ENCODE measurements at places on chromosomes 12 and 14. TPM values are rescaled to one million over a fixed set of nuclear protein-coding genes. Genes with fewer than 3 reads are reported as not detected.

DNA sequence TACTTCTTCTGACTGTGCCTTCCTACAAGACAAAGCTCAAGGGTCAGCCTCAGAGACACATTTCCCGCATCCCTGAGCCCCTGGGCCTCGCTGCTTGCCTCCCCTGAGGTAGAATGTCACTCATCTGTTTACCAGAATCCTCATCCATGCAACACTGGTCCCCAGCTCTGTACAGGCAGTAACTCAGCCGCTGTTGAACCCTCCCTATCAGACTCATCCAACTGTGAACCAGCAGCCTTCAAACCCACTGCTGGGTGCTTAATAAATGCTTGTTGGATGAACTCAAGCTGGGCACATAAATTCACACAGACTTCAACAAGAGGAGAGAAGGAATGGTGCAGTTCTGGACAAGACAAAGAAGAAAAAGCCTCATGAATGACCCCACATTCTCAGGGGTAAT is 6.1 kb downstream of the NT5DC3 start:
- DNase-seq: no peak

DNA sequence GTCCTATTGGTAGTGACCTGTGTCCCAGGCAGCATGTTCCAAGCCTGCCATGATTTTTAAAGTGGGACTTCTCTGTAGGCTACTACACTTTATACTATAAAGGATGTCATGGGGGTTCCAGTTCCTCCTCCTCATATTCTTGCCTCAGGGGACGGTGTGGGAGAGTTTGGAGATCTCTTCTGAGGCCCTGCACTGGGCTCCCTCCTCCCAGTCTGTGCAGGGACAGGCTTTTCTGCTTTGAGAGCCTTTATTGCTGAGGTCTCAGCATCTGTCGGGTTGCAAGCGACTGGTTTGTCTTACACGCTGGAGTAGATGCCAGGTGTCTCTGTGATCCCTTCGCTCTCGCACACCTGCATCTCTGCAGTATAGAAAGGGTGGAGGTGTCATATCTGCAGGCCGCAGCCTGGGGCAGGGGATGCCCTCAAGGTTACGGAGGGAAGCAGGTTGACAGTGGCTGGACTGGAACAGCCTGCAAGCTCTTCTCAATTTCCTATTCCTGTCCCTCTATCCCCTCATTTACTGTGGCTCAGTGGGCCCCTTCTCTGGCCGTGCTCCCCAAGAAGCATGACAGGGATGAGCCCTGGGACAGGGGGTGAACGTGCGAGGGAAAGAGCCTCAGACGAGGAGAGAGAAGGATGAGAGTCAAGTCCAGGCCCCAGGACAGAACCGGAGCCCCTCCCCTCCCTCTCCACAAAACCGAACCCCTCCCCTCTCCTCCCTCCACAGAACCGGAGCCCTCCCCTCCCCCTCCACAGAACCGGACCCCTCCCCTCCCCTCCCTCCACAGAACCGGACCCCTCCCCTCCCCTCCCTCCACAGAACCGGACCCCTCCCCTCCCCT is 51.3 kb downstream of the SLC6A12 start:
- no peak for DNase-seq

DNA sequence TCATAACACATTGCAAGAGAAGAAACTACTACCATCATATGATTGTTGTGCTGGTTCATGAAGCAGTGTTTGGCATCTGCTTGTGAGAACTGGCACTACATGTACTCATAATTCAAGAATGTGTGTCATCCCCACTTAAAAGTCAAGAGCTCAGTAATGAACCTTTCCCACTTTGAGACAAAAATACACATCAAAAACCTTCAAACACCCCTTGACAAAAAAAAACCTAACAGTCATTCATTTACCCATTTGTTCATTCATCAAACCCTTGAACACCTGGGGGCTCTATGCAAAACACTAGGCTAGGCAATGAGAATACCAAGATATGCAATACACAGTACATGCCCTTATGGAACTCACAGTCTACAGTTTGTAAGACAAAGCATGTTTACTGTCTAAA is 40.0 kb downstream of the KIF21A start:
- DNase-seq: no peak

DNA sequence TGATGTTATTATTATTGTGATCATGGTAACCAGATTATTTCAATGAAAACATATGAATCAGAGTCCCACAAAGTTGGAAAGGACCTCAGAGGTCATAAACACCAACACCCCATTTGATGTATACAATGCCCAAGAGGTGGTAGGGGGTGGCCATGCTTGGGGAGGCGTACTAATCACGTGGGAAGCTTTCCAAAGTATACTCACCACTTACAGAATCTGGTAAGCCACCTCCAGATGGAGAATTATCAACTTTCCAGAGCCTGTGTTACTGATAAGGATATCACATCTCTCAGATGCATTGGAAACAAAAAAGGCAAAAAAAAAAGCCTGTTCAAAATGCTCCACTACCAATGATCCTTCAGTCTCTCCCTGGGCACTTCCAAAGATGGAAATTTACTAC is 8.4 kb downstream of the DAD1 start:
- DNase-seq: no peak

- DNase-seq: no peak
These were observed 908.4 kb upstream of the NOVA1 start for GRCh38 chr14:27506272-27506671.

DNA sequence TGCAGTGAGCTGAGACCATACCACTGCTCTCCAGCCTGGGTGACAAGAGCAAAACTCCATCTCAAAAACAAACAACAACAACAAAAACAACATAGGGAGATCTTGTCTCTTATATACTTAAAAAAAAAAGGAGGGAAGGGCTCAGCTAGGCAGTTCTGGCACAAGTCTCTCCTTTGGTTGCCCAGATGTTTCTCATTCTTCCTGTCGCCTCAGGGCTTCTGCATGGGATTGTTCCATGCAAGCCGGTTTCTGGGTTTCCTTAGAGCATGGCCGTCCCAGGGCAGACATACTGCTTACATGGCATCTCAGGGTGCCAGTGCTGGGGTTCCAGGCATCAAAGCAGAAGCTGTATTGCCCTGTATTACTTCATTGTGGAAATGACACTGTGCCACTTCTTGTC is 5.2 kb upstream of the SLC8B1 start:
- no peak for DNase-seq

DNA sequence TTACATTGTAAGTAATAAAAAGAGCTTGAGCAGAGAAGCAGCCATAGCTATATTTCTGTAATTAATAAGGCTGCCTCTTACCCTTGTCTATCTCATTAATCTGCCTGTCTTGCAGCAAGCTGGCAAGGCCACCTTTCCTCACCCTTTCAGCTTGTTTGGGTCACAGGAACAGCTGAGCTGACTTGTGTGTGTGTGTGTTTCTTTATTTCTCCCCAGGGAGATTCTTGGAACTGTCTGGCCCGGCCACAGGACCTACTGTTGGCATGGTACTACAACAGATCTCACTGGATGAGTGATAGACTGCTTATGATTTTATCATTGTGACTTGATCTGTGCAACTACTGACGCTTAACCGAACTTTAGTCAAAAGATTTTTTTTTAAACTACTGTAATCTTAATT is 213.7 kb downstream of the SLC2A13 start:
- DNase-seq: no peak

GRCh38 chr12:16844875-16845274 is 238.9 kb upstream of the LMO3 start:
- DNase-seq: no peak

DNA sequence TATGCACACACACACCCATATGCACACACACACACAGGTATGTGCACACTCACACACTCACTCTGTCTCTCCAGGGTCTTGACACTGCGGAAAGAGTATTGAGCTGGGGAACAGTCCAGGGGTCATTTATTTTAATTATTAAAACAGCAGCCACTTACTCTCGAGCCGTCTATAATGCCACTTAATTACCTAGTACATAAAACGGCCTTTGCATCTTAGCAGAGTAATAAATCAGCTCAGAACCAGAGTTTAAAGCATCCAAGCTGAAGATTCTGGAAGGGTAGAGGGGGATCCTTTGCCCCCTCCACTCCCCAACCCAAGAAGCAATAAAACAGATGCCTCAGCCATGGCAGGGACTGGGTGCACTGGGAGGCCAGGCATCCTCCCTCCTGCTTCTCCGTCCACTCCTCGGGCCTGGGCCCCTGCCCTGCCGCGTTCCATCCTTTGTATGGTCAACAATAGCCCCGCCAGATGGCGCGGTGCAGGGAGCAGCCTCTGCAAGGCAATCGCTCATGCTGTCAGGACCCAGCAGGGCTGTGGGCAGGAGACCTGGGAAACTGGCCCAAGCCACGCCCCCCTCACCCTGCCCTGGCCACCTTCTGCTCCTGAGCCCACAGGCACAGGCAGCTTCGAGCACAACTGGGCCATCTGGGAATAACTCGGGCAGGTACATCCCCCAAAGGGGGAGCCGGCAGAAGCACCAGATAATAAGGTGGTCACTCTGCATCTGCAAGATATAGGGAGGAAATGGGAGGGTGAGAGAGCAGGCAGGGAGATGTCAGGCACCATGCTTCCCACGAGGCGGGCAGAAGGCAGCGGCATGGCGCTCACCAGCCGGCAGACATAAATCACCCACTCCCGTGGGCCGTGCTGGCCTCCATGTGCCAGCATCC is 40.9 kb downstream of the CCDC85C start:
- peak; percentile 88 for DNase-seq

GRCh38 chr12:72304751-72305150 is 32.6 kb downstream of the TRHDE start:
- no peak for DNase-seq

- no peak for DNase-seq
These were observed 3.0 kb downstream of the KRT5 start for GRCh38 chr12:52517005-52517835.

GRCh38 chr14:32603992-32604565 is 275.0 kb downstream of the AKAP6 start:
- DNase-seq: no peak

SLC25A47 gene
- not detected for polyA plus RNA-seq

SLC2A13 gene
- polyA plus RNA-seq: 2.8 TPM

KCNJ8 gene
- 25.7 TPM for polyA plus RNA-seq
